ENCODE measurements at places on chromosomes 5 and 9.
A peak's percentile ranks its signal among the peaks of the same experiment; 100 is the strongest.

GRCh38 chr5:65902104-65902503 lies 24.3 kb upstream of the ERBIN start:
- no peak for DNase-seq

GRCh38 chr5:154972476-154973080 lies 31.7 kb downstream of the MRPL22 start:
- peak; percentile 52 for DNase-seq

GRCh38 chr9:130173666-130173983 lies 1.4 kb downstream of the NCS1 start:
- no peak for DNase-seq

DNA sequence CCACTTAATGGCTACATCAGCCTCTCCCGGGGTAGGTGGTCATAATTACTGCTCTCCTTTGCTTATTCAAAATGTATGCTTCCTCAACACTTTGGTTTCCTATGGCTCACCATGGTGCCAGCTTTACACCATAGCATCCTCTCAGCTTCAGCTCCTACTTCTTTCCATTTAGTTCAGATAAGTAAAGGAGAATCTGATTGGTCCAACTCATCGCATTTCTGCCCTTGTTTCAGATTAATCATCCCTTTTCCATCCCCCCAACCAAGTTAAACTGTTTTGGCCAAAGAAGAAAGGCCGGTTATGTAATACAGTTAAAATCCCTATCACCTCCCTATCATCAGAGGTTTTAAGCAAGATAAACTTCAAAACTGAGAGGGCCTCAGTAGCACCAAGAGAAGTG lies 130.5 kb downstream of the CETN3 start:
- DNase-seq, result no peak

GRCh38 chr5:80962630-80963520 lies 2.7 kb downstream of the RASGRF2 start:
- no peak for DNase-seq

- no peak for DNase-seq
Measured at GRCh38 chr5:171311322-171312077, 2.5 kb downstream of the TLX3 start.

DNA sequence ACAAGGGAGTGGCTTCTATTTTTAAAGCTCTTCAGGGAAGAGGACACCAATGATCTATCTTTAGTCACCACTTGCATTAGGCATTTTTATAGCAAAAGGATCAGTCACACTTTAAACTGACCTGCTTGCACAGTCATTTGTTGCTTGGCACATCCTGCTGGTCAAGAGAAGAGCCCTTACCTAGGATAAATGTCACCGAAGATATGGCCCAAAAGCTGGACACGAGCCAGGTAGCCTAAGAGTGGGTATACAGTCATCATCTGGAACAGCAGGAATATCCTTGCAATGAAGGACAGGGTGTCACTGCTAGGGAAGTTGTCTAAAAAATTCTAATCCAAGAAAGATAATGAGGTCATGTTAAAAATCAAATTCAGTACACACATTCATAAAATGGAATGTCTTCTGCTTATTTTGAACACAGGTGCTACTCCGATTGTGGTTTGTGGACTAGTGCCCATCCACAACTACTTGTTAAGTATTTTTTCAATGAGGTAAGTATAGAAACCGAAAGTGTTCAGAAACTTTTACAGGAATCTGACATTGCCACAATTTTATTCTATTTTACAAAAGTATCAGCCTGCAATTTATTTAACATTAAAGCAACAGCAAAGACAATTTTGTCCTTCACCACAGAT lies 78.4 kb downstream of the SLC38A9 start:
- peak; percentile 83 for DNase-seq

Data from kidney tubule cell (primary cell).